ENCODE measurements at places on chromosomes 3 and 15.

- no peak for DNase-seq
Measured at GRCh38 chr15:89998923-89999675, 2.0 kb upstream of the ZNF710 start.

GRCh38 chr3:110456438-110457138 is 615.0 kb upstream of the NECTIN3 start:
- DNase-seq: no peak

DNA sequence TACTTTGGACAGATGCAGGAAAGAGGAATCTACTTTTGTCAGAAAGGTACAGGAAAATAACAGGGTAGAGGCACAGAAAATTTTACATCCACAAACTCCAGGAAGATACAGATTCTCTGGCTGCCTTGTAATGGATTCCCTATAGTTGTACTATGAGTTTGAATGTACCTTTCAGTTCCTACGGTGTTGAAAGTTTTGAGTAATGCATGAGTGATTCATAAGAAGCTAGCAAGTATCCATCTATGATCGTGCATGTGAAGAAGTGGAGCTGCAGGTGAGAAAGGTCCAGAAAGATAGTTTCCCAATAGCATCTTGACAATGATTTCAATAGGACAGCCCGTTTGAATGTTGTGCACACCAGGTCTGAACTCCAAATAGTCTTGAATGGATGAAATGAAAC is 786.5 kb upstream of the ROBO1 start:
- DNase-seq: no peak

DNA sequence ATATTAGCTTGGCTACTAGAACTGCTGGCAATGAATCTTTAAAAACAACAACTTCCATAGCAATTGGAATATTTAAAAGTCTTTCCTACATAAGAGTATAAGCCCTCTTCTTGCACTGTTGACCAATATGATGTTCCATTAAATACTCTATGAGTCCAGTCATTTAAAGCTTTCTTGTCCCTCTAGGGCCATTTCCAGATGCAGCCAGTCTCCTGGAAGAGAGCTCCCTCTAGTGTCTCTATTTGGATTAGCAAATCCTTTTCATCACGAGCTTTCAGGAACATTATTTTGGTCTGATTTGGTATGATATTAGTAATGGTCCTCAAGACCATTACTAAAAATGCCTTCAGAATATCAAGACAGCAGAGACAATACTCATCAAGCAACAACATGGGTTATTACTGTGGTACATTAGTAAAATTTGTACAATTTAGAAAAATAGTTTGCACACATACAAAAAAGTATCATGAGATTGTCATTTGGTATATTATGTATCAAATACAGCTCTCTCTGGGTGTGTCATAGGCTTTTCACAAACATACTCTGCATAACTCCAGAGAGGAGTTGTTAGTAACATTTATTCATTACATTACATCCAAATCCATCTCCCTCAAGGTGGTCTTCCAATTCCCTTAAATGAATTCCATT is 101.3 kb downstream of the DPH6 start:
- no peak for DNase-seq

GRCh38 chr3:54033761-54034160 is 88.6 kb upstream of the CACNA2D3 start:
- DNase-seq: no peak

DNA sequence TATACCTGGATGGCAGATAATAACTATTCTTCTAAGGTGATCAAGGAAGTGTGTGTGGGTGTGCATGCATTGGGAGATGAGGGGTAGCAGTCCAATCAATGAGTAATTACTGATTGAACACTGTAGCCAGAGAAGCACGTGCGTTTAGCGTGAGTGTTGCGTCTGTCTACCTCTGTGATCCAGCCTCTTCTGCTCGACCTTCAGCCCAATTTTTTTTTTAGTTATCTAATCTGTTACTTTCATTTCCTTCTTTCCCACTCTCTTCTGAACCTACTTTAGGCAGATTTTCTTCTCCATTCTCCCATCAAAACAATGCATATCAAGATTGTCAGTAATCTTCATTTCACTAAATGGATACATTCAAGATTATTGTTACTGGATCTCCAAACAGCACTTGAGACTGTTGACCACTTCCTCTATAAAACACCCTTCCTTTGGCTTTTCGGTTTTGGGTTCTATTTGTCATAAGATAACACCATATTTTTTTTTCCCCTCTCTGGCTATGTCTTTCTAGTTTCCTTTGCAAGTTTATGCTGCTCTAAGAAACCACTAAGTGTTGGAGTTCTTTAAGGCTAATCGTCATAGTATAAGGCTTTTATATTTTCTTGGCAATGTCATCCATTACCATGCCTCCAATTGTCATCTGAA is 41.0 kb downstream of the MCTP2 start:
- DNase-seq: no peak

Data from ureter (tissue), 1 donor.